Airway epithelial cell (primary cell): ENCODE measurements at places on chromosomes 5 and 9. TPM values are rescaled to one million over a fixed set of nuclear protein-coding genes. Genes with fewer than 3 reads are reported as not detected.

The PCDH1 gene
- 50.3 and 60.9 TPM in 2 replicates for total RNA-seq

The FOXD4 gene
- total RNA-seq: 0.21 TPM in 1 of 2 replicates, not detected in the other

The ANKRD20A1 gene
- total RNA-seq: not detected in 2 replicates

The IL13 gene
- total RNA-seq: not detected in 2 replicates

The TPRN gene
- 11.4 and 12.5 TPM in 2 replicates for total RNA-seq

The FRMPD1 gene
- total RNA-seq: under 0.01 TPM in 1 of 2 replicates, not detected in the other

The CDC20B gene
- not detected in 2 replicates for total RNA-seq

The PFN3 gene
- total RNA-seq: not detected in 2 replicates

The PCDHA2 gene
- total RNA-seq: not detected in 2 replicates

The PTPDC1 gene
- 2.8 and 4.2 TPM in 2 replicates for total RNA-seq

The FGF1 gene
- total RNA-seq: 0.93 and 2.0 TPM in 2 replicates

The RBM27 gene
- total RNA-seq: 11.6 and 19.5 TPM in 2 replicates

The TICAM2 gene
- total RNA-seq: 0.56 and 1.1 TPM in 2 replicates

The TIGD6 gene
- 2.1 and 2.8 TPM in 2 replicates for total RNA-seq

The NKD2 gene
- 0.09 and 0.42 TPM in 2 replicates for total RNA-seq

The SGCD gene
- not detected in 2 replicates for total RNA-seq
